Hypothalamus (tissue), 51 donors: ENCODE measurements at places on chromosomes 3 and 15.

DNA sequence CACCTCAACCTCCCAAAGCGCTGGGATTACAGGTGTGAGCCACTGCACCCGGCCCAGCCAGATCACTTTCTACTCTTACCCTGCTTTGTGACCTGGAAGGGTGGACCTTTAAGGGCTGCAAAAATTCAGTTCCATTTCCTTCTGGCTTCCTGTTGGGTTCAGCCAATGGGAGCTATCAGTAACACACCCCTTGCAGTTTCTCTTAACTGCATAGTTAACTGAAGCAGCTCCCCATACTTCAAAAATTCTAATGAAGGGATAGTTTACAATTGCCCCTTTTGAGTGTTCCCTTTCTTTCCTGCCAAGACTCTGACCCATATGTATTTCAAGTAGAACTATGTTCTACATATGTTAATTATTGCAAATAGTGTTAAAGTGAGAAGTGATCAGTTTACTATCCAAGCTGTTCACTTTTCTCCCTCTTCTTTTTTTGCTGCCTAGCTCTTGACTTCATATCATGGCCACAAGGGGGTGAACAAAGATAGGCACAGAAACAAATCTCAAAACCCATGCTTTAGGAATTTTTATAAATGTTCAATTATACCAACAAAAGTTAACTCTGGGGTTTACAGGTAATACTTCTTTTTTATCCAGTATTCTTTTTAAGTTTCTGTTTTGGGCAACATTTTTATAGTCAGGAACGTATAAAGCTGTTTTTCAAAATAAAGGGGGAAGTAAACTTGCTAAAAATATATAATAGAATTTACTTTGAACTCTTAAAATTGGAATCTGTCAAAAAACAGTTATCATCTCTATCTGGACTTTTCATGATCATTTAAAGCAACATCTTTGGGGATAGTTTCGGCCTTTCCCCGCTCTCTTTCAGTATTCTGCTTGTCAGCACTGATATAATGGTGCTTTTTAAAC is 8.1 kb downstream of the PGBD4 start:
- DNase-seq = no peak

DNA sequence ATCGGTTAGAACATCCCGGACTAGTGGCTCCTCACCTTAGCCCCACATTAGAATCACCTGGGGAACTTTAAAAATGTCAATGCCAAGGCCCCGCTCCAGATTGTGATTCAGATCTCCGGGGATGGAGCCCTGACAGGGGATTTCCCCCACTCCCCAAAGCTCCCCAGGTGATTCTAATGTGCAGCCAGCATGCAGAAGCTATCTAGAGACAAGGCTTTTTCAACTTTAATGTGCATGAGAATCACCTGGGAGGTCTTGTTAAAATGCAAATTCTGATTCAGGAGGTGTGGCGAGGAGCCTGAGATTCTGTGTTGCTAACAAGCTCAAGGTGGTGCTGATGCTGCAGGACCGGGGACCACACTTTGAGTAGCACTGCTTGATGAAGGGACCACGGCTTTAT is 156.7 kb downstream of the RAB11A start:
- no peak for DNase-seq

- DNase-seq = no peak
Measured at GRCh38 chr3:51646091-51646490, 25.0 kb upstream of the TEX264 start.

- DNase-seq = no peak
Measured at GRCh38 chr15:57609805-57610529, 18.3 kb downstream of the MYZAP start.

GRCh38 chr3:122498152-122498551 is 16.6 kb downstream of the KPNA1 start:
- DNase-seq = no peak

GRCh38 chr3:67109651-67110204 is 111.6 kb downstream of the KBTBD8 start:
- no peak for DNase-seq
